ENCODE measurements at places on chromosomes 5 and 9.

GRCh38 chr9:114894609-114895433 is 35.6 kb downstream of the TNFSF8 start:
- DNase-seq: peak; percentile 96

GRCh38 chr9:135968601-135969000 is 7.4 kb upstream of the UBAC1 start:
- no peak for DNase-seq

- DNase-seq: peak; percentile 25
Measured at GRCh38 chr9:23571414-23572104, 254.5 kb downstream of the ELAVL2 start.

- no peak for DNase-seq
Measured at GRCh38 chr9:72150127-72150526, 887 bp downstream of the GDA start.

DNA sequence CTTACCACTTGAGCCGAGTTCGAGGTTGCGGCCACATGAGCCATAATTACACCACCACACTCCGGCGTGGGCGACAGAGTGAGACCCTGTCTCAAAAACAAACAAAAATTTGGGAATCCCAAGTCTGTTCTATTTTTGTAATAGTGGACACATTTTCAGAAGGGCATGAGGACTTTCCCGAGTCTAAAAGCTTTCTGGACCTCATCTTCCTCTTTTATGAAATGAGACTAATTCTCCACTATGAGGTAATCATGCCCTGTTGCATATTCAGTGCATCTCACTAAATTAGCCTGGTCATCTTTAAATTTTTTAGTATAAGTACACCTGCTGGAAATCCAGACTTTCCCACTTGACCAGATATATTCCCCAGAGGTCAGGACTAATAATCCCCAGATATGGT is 55.7 kb downstream of the GGTA1 start:
- no peak for DNase-seq
